ENCODE measurements at places on chromosomes 2 and 18.

DNA sequence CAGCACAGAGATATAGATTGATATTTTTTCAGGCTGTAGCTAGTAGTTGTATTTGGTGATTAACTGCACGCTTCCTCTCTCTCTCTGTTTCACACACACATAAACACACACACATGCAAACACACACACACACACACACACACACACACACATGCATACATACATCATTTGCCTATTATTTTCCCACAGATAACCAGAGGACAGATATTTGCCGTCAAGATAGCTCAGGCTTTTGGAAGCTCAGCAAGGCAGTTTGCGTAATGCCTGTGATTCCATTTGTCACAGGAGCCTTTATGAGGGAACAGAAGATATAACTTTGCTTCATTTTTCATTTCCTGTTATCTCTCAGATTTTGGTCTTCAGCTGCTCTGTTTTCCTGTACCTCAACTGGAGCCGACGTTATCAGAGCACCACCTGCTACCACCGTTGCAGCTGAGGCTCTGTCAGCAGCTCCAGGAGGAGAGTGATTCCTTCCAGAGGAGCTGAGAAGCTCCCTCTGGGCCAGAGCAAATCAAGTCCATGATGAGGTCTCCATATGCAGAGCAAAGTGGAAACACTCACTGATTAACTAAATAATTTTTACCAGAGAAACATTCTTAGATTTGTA lies 341.9 kb upstream of the PIK3C3 start:
- no peak for DNase-seq

DNA sequence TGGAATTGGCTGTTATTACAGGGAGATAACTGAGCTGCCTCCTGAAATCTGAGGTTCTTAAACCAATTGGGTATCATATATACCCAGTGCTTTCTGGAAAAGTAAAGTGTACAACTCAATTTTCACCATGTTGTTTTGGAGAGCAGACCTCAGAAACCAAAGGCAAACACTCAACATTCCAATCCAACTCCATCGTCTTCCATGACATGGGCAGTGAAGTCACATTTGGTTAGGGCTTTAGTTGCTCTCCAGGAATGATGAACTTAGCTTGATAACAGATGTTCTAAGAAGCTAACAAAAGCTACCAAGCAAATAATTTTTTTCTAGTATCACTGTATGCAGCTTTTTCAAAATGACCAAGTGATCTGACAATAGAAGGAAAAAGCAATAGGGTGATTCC lies 107.0 kb upstream of the SLC35G4 start:
- DNase-seq, result no peak

DNA sequence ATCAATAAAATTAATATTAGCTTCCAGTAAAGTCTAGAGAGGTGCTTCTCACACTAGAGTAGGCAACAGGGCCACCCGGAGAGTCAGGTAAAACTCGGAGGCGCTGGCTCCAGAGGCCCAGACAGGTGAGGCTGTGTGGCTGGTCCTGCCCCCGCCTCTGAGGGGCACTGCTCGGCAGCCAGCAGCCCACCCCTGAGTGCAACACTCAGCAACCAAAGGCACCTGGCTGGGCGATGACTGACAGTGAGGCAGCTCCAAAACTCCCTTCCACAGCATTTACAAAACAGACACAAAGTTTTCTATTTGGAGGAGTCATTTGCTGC lies 138.8 kb upstream of the ID2 start:
- no peak for DNase-seq

GRCh38 chr2:127771756-127772155 lies 39.2 kb downstream of the WDR33 start:
- DNase-seq, result peak; percentile 28

- no peak for DNase-seq
These were observed 80.1 kb downstream of the MBP start for GRCh38 chr18:77052297-77052982.

GRCh38 chr18:245282-245847 lies 22.5 kb downstream of the THOC1 start:
- DNase-seq, result no peak
